ENCODE measurements at places on chromosomes 6 and 20.

GRCh38 chr6:30311101-30311500 lies 15.6 kb upstream of the TRIM39 start:
- no peak for DNase-seq

GRCh38 chr6:169223006-169223405 lies 30.6 kb downstream of the THBS2 start:
- no peak for DNase-seq

DNA sequence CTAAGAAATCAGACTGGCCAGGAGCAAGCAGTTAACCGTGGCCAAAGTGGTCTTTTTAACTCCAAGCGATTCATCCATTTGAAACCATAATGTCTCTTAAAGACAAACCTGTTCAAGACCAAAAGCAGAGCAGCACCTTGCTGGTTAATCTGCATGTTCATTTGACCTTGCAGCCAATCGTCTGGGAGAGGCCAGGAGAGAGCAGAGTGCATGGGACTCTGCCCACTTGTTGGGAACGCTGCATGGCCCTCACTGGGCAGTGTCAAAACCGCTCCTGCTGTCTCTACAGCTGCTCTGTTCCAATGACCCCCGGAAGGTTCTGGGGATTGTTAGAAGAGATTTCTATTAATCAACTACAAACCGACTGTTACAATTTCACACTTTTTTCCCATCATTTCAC lies 79.6 kb downstream of the OLIG3 start:
- no peak for DNase-seq

GRCh38 chr6:73503027-73503772 lies 17.6 kb downstream of the EEF1A1 start:
- DNase-seq = no peak

- DNase-seq = no peak
Measured at GRCh38 chr6:134094441-134094840, 42.0 kb upstream of the SLC2A12 start.
